ENCODE measurements at places on chromosomes 4 and X.

DNA sequence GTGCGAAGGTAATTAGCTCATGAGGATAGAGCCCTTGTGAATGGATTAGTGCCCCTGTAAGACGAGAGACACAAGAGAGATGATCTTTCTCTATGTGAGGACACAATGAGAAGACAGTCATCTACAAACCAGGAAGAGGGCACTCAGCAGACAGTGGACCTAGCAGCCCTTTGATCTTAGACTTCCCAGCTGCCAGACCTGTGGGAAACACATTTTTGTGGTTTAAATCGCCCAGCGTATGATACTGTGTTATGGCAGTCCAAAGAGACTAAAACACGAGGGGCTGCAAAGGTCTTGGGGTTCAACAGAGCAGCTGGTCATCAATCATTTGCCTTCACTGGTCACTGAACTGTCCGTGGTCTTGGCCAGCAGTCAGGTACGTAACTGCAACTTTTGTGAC, 9.2 kb upstream of the SYNPO2 start:
- no peak for DNase-seq

DNA sequence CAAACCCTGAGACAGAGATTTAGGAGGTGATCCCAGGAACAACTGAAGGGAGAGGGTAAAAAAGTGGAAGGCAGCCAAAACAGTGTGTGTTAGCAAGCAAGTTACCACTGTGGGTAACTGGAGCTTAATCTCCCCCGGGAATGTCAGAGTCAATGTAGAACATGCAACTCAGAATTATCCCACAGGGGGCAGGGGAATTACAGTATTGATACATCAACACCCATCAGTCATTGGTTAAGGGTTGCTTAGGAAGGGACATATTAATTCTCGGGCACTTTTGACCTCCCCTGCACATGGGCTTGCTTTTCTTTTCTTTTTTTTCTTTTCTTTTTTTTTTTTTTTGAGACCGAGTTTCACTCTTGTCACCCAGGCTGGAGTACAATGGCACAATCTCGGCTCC, 29.3 kb downstream of the CXorf58 start:
- DNase-seq: no peak

GRCh38 chr4:104693601-104694201, 199.0 kb upstream of the CXXC4 start:
- DNase-seq: no peak

DNA sequence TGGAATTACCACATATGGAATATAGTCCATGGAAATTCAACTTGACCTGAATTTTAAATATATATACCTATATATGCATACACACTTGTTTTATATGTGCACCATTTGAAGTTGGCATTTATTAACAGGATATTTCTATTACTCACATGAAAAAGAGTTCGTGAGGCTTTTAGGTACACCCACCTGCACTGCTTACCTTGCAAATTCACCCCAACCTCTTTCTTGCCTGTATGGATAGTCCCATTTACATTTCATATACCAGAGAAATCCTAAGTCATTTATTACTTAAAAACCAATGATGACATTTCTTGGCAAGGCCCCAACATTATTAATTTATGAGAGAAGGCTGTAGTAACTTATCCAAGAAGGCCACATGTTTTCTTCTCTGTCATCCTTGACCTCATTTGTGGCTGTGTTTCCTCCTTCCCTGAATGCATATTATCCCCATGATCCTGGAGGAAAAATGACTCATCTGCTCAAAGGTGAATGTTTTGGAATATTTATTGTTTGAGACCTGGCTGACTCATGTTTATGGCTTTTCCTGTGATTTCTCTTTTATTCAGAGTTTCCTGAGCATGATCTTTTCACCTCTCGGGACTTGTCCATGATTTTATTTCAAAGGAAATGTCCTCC, 62.2 kb upstream of the FAM241A start:
- DNase-seq: no peak

DNA sequence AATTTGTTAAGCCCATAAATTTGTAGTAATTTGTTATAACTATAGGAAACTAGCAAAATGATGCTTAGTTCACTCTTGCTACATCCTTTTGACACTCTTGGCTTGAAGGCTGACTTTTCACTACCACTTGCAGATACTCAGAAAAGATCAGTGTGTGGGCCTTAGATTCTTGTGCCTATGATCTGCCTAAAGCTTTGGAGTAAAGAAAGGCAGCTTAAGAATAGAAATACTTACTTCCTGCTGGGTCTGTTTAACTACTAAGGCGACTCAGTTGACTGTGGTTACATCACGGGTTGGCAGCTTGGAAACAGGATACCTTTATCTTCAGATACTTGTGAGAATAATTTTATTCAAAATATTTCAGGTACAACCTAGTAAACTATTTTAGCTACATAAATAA, 201.4 kb upstream of the FMR1 start:
- no peak for DNase-seq

- no peak for DNase-seq
These were observed 38.8 kb downstream of the REPS2 start for GRCh38 chrX:16985286-16985685.

DNA sequence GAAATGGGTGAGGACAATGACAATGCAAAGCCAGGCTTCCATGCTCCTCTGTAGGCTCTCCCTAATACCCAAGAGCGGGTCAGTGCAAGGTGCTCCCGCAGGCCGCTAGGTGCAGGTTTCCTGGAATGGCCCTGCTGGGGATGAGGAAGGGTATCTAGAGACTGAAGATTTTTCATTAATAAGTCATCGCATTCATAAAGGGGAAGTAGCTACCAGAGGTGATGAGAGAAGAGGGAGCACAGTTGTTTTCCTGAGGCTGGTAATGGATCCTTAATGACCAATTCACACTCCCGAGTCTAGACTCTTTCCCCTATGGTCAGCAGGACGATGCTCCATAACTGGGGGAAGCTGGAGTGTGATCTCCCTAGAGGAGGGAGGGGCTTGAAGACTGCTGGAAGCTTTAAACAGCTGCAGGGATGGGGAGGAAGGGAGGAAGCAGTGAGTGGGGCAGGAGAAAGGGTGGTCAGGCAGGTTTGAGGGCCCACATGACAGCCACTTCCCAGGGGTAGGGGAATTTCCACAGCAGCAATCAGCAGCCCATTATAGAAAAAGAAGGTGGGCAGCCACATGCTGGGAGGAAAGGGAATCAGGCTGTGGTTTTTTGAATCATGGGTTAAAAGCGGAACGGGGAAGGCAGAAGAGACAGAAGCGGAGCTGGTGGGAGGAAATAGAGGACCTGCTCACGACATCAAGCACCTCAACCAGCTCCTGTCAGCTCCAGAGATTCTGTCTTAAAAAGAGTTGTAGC, 10.2 kb upstream of the ATP6AP2 start:
- no peak for DNase-seq

GRCh38 chr4:25938787-25939186, 24.8 kb downstream of the SMIM20 start:
- DNase-seq: no peak

Measured in stimulated activated CD4-positive, alpha-beta T cell treated with anti-CD3 and anti-CD28 coated beads, Interleukin-1b, Interleukin-23, amount 100 ng/mL, for 1 hour (primary cell).